ENCODE measurements at places on chromosomes 7 and 10. TPM values are rescaled to one million over a fixed set of nuclear protein-coding genes. Genes with fewer than 3 reads are reported as not detected.

Gene AS3MT
- total RNA-seq, result 0.57 TPM

Gene TSPAN33
- total RNA-seq, result 4.7 TPM

DNA sequence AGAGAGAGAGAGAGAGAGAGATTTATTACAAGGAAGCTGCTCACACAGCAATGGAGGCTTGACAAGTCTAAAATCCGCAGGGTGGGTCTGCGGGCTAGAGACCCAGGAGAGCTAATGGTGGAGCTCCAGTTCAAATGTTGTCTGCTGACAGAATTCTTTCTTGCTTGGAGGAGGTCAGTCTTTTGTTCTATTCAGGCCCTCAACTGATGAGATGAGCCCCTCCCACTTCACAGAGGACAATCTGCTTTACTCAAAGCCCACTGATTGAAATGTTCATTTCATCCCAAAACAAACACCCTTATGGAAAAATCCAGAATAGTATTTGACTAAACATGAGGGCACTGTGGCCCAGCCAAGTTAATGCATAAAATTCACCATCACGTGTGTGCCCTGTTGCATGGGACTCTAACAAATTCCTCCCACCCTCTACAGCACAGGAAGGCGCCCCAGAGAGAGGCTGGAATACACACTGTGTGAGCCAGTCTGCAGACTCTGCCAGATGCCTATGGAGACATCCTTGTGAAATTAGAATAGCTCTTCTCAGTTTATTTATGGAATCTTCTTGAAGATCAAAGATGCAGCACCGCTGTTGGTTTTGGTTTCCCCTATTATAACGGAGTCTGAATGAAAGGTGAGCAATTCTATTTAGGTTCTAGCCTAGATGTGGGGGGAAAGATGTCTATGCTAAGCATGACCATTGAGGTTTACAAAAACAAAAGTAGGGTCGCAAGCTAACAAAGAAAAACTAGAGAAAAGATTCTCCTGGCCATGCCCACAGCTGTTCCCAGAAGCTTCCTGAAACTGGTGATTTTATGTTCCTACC lies 123.0 kb upstream of the SFMBT2 start:
- DNase-seq, result no peak

GRCh38 chr10:131126321-131127137 lies 185.0 kb downstream of the TCERG1L start:
- no peak for DNase-seq

- peak; percentile 57 for DNase-seq
Measured at GRCh38 chr7:2698581-2699288, 10.7 kb downstream of the AMZ1 start.

DNA sequence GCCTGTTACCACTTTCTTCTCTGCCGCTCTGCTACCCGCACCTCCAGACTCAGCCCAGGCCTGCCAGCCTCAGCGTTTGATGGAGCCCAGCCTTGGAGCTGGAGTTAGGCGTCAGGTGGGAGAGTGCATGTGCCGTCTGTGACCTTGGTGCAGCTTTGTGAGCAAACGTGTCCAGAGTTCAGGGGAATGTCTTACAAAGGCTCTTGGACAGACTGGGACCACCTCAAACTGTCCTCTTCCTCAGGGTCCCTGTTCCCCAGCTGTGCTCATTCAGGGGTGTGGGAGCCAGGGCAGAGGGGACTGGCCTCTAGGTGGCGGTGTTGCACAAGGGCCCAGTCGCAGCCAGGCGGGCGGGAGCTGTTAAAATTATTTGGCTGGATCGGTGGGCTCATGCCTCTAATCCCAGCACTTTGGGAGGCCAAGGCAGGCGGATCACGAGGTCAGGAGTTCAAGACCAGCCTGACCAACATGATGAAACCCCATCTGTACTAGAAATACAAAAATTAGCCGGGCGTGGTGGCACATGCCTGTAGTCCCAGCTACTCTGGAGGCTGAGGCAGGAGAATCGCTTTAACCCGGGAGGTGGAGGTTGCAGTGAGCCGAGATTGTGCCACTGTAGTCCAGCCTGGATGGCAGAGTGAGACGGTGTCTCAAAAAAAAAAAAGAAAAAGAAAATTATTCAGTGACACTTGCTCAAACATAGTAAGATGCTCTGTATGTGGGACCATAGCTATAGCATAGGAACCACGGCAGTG lies 89.2 kb downstream of the ADCY1 start:
- no peak for DNase-seq
